ENCODE measurements at places on chromosomes 2 and 18.

- no peak for DNase-seq
Measured at GRCh38 chr2:133844214-133844892, 276.1 kb upstream of the NCKAP5 start.

GRCh38 chr2:167192833-167193232 is 304.6 kb downstream of the XIRP2 start:
- no peak for DNase-seq

DNA sequence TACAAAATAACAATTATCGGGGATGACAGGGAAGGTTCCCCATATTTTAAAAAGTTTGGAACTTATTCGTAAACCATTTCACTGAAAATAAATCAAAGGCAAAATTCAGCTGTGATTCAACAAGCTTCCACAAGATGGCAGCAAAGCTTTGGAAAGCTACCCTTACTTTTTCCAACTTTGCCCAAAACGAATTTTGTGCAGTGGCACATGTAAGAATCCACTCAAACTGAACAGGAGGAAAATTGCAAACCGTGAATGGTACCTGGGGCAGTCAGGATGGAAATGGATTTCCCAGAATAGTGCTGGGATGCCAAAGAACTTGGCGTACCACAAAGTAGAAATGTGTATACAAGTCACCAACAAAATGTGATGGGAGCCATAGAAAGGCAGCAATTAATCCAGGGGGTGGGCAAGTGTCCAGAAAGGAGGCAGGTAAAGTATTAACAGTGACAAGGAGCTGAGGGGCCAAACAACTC is 10.7 kb downstream of the RPL31 start:
- no peak for DNase-seq

DNA sequence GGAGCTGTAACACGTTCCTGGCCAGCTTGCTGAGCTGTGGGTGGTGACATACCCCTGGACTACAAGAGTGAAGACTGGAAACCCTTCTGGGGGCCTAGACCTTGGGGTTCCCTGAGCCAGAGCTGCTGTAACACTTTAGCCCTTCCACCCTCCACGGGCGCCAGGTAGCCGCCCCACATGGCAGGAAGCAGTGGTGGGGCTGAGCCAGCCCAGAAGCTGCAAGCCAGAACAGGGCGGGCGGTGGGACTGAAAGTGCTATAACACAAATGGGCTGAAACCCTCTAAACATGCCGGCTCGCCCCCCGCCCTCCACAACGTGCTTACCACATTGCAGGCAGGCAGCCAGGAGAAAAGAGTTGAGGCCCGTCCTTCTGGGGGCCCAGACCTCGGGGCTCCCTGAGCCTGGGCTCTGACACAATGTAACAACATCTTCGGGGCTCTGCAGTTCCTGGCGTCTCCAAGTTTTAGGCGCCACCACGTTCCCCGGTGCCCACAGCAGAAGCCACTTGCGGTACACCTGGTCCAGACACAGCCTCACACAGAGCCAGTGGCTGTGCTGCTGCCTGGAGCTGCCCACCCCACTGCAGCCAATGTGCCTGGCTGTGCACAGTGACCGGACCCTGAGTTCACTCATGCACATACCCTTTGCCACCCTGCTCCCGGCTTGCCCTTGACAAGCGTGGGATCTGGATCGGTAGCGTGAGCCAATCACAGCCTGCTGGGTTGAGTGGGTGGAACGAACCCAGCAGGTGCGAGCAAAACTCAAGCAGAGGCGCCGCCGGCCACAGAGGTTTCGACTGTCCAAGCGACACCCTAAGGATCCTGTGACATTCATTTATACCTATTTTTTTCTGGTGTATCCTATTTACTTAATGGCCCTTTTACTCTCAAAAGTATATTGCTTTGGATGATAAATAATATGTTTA is 127.4 kb upstream of the FHL2 start:
- no peak for DNase-seq

DNA sequence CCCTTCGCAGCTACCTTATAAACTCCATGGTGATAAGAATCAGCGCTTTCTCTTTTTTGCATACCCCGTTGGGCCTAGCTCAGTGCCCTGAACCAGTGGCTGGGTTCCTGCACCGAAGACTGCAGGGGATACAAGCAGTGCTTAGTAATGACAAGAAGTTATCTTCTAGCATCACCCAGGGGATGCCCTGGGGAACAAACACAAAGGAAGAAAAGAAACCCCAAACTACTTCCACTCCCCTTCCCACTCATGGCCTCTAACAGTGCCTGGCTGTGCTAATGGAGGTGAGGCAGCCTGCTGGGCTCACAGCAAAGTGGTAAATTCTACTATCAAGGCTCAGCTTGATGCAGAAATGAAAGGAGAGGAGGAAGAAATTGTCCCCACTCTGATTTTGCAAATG is 314.7 kb downstream of the TXNL1 start:
- no peak for DNase-seq

DNA sequence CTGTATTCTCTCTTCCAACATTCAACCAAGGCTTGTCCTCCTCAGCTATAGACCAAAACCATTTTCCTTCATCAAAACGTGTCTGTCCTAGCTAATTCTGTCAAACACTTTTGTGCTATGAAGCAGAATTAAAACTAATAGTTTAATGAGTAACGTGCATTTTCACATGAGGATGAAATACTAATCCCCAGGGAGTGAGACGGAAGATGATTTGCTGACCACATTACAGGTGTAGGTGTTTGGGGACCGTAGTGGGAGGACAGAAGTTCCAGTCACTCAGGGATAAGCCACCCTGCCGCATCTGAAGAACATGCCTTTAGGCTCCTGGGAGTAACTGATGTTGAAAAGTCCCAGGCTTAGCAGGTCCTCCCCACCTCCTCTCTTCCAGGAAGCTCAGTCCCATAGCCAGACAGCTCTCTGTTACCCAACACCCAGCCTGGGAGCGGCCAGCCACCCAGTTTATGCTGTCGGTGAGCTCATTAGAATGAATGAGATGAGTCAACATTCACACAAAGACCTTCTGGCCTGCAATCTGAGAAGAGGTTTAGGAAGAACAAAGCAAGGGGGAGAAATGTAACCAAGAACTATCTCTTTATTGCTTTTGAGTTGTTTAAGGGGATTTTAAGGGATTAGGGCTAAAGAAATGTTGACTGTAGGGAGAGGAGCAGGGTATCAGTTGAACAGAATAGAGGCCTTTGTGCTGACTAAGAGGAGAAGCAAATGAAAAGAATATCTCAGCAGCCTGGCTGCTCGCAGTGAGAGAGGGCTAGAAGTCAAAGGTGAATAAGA is 122.5 kb downstream of the FOXI3 start:
- no peak for DNase-seq

GRCh38 chr18:1488394-1488793 is 583.7 kb downstream of the ADCYAP1 start:
- DNase-seq: no peak

GRCh38 chr2:107681936-107682335 is 144.8 kb upstream of the RGPD4 start:
- DNase-seq: no peak

DNA sequence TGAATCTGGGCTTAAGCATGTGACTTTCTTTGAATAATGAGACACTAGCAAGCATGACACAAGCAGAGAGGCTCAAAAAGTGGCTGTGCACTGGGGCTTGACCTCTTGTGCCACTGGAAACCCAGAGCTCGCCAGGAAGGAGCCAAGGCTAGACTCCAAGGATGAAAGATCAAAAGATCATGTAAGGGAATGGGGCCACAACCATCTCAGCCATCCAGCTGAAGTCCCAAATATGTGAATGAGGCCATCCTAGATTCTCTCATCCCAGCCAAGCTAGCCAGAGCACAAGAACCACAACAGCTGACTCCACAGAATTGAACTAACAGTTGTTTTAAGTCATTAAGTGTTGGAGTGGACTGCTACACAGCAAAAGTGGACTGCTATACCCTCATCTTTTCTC is 288.1 kb downstream of the CCDC178 start:
- no peak for DNase-seq

DNA sequence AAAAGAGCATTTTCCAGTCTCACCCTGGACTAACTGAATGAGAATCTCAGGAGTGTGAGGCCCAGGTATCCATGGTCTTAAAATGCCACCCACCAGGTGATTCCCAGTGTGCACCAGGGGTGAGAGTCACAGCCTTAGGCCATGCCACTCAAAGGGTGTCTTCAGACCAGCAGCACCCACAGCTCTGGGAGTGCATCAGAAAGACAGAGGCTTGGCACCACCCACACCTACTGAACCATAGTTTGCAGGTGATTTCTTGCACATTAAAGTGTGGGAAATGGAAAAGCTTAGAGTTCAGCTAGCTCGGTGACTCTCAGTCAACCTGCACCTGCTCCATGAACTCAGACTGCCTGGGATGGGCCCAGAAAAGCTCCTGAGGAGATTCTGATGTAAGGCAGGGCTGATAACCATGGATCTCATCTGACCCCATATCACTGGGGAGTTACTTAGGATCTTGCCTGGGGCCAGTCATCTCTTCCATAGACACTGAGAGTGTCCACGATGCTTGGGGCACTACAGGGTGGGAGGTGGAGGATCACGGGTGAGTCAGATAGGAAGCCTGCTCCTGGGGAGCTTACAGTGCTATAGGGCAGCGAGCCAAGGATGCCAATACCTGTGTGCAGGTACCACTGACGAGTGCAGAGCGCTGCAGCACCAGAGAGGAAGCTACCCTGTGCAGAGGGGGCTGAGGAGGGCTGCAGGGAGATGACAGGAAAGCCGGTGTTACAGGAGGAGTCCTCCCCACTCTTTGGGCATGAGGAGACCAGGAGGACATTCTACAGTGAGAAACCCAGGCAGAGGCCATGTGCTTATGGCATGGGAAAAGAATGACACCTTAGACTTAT is 4.6 kb downstream of the IL37 start:
- DNase-seq: no peak

GRCh38 chr2:55511508-55512124 is 7.9 kb upstream of the CFAP36 start:
- no peak for DNase-seq

DNA sequence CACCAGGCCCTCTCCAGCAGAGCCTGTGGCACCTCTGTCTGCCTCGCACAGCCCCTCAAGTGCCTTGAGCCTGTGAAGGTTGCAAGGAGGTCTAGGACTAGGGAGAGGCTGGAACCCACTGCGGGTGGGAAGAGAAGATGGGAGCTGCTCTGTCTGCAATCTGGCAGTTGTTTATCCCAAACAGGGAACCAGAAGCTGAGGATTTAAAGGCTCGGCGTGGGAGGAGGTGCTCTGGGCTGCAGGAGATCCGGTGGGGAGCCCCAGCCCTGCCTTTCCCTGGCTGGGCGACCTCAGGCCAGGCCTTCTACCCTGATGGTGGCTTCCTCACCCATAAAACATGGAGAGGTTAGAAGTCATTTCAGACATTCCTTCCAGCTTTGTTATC is 174.1 kb downstream of the SMAD7 start:
- no peak for DNase-seq

GRCh38 chr2:56040189-56040588 is 116.6 kb upstream of the EFEMP1 start:
- no peak for DNase-seq

GRCh38 chr18:61402726-61403125 is 69.5 kb downstream of the CDH20 start:
- DNase-seq: no peak

DNA sequence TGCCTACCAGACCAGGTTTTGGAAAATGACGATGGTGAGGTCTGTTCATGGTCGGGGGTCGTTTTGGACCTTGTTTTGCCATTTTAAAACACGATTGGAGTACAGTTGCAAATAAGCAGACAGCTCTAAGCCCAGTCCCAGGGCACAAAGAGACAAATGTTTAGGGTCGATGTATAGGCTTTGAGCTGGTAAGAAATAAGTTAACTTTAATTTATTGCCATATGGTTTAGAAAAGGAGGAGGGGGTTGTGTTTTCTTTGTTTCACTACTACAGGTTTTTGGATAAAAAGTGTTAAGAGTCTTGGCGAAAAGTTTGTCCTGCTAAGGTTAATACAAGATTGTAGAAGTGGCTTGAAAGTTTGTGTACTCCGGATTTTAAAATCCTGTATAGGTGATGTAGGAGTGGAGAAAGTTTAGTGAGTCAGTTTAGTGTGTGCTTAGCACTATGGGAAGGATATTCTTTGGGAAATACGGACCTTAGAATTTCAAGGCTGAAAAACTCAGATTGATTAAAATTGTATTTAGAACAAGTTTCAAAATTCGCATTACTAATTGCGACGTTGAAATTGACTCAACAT is 1.3 kb downstream of the KCMF1 start:
- no peak for DNase-seq

- DNase-seq: no peak
Measured at GRCh38 chr2:36507408-36507812, 90.6 kb downstream of the FEZ2 start.

DNA sequence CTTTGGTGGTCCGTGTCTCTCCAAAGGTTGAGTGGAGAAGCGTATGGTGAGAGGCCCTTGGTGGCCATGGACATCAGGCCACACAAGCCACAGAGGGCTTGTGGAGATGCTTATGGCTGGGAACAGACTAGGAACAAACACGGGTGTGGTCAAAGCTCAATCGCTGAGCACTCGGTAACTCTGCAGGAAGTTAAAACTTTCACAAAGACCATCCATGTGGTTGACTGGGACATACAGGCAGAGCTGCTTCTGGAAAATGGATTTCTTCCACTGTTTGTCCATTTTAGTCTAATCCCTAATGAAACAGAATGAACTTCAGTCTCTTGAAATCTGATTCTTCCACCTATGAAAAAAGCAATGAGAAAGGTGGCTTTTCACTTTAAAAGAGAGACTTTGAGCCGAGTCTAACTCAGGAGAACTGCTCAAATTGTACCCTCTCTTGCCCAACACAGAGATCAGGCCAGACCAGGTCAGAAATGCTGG is 17.7 kb downstream of the GDF7 start:
- DNase-seq: no peak

DNA sequence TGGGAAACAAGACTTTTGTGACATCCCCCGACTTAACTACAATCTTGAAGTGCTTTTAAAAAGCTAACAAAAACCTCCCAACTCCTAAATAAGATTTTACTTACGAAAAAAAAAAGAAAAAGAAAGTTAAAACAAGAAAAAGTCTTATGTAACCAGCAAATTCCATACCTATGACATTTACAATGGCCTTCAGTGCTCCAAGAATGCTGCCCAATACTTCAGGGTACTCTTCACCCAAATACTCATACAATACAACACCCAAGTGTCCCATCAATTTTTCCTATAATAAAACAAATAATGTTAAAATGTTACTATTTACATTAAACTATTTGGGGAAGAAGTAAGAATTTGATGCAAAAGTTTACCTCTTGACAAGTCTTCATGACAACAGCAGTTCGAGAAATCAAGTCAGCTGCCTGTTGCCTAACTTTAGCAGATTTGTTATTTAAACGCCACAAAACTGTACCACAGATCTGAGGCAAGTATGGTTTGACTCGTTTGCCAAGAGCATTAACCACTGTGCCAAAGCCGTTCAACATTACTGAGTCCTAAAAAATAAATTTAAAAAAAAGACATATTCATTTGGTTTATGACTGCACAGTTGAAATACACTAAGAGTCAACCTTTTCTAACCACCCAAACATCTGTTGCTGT is 34.8 kb downstream of the SF3B1 start:
- DNase-seq: no peak

DNA sequence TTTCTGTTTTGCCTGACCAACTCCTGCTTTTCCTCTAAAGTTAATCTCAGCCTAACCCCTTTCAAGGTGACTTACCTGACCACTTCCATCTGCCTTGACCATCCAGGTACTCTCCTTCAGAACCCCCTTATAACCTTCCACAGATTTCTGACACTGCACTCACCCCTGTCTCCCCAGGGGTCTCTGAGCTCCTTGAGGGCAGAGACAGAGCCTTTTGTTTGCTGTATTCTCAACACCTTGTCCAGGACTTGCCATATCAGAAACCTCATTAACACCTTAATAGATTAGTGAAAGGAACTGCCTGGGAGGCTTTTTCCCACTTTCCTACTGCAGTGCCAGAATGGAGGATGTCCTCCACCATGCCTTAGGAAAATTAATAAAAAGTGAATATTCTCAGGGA is 119.7 kb upstream of the SERPINE2 start:
- DNase-seq: no peak

All from activated gamma-delta T cell (primary cell).